A549 treated with AZD2906 at 1 μM for 4 hours (cell line): ENCODE measurements at places on chromosomes 7 and 10. TPM values are rescaled to one million over a fixed set of nuclear protein-coding genes. Genes with fewer than 3 reads are reported as not detected.

SNCG gene
- 10.4 to 14.7 TPM (median 14.1 TPM) in 5 replicates for total RNA-seq

C7orf57 gene
- 0.29 to 0.35 TPM (median 0.33 TPM) in 5 replicates for total RNA-seq

PLEKHS1 gene
- total RNA-seq = 0.02 to 0.06 TPM (median 0.03 TPM) in 4 of 5 replicates, not detected in the other

MYL10 gene
- total RNA-seq = not detected in 5 replicates

CYP3A7 gene
- total RNA-seq = 0.05 TPM in 1 of 5 replicates, not detected in the others

MICU1 gene
- 49.2 to 61.4 TPM (median 52.4 TPM) in 5 replicates for total RNA-seq

PNLIPRP2 gene
- 0.06 to 0.14 TPM (median 0.08 TPM) in 4 of 5 replicates, not detected in the other for total RNA-seq

ZNF117 gene
- total RNA-seq = 0.09 to 0.16 TPM (median 0.13 TPM) in 5 replicates

ZEB1 gene
- 5.5 to 9.2 TPM (median 7.2 TPM) in 5 replicates for total RNA-seq

CFAP43 gene
- total RNA-seq = 0.15 to 0.24 TPM (median 0.19 TPM) in 5 replicates

RNF148 gene
- total RNA-seq = not detected in 5 replicates

FBXL15 gene
- 6.1 to 11.0 TPM (median 9.3 TPM) in 5 replicates for total RNA-seq

C10orf105 gene
- not detected in 5 replicates for total RNA-seq

MBL2 gene
- total RNA-seq = not detected in 5 replicates

AMZ1 gene
- 0.05 to 0.08 TPM (median 0.06 TPM) in 5 replicates for total RNA-seq

EPHB6 gene
- 0.40 to 0.87 TPM (median 0.60 TPM) in 5 replicates for total RNA-seq

LRRD1 gene
- total RNA-seq = not detected in 5 replicates

ZNF804B gene
- not detected in 5 replicates for total RNA-seq

CPA2 gene
- total RNA-seq = 0.05 to 0.33 TPM (median 0.11 TPM) in 3 of 5 replicates, not detected in the others

ZNF282 gene
- total RNA-seq = 21.7 to 26.7 TPM (median 24.9 TPM) in 5 replicates

ACTA2 gene
- 17.2 to 21.9 TPM (median 18.9 TPM) in 5 replicates for total RNA-seq

TRIM50 gene
- not detected in 5 replicates for total RNA-seq

CALY gene
- 0.07 to 0.78 TPM (median 0.63 TPM) in 5 replicates for total RNA-seq

RARRES2 gene
- not detected in 5 replicates for total RNA-seq

ARMC3 gene
- total RNA-seq = 0.35 to 0.79 TPM (median 0.53 TPM) in 5 replicates

GHRHR gene
- total RNA-seq = 0.10 TPM in 1 of 5 replicates, not detected in the others

CYP2C18 gene
- total RNA-seq = 0.05 to 0.09 TPM (median 0.06 TPM) in 5 replicates

CCDC3 gene
- total RNA-seq = 1.0 to 1.4 TPM (median 1.2 TPM) in 5 replicates

CRHR2 gene
- total RNA-seq = 0.02 to 0.08 TPM in 2 of 5 replicates, not detected in the others

C7orf33 gene
- total RNA-seq = not detected in 5 replicates

SEMA3D gene
- 0.05 to 0.07 TPM (median 0.05 TPM) in 4 of 5 replicates, not detected in the other for total RNA-seq

SHOC2 gene
- 14.8 to 24.3 TPM (median 17.6 TPM) in 5 replicates for total RNA-seq

TECPR1 gene
- total RNA-seq = 7.0 to 8.5 TPM (median 7.8 TPM) in 5 replicates

NODAL gene
- total RNA-seq = not detected in 5 replicates

PKD1L1 gene
- 0.09 to 0.29 TPM (median 0.12 TPM) in 5 replicates for total RNA-seq

SORCS1 gene
- 0.10 TPM in 1 of 5 replicates, not detected in the others for total RNA-seq
